ENCODE measurements at places on chromosomes 5 and 9.

DNA sequence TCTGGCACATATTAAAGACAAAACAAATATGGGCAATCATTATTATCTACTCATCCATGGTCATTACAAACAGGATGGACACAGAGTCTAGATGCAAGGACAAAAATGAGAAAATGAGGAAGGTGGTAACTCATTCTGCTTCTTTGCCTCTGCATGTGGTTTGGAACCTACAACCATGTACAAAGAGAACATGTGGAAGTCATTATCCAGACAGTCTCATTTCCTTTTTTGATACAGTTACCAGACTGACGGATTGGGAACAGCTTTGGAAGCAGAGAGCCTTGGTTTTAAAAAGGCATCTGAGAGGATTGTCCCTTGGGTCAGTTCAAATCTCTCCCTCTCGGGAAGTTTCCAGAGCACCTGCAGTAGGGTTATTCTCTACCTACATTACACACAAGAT is 433.4 kb upstream of the TNC start:
- no peak for DNase-seq

DNA sequence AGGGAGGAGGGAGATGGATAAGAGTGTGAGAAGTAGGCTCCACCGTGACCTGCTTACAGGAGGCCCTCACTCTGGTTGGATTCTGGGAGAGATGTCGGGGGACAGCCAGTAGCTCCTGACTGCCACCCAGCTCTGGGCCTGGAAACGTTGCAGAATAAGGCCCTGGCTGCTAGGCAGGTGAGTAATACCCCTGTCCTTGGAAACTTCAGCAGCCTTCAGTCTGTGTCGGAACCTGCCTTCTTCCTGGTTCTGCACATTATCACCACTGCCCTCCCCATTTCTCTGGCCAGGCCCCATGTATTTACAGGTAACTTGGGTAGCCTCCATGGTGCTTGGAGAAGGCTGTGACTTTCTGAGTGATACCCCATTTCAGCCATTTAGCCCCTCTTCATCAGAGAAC is 26.8 kb downstream of the FAXDC2 start:
- DNase-seq, result no peak

DNA sequence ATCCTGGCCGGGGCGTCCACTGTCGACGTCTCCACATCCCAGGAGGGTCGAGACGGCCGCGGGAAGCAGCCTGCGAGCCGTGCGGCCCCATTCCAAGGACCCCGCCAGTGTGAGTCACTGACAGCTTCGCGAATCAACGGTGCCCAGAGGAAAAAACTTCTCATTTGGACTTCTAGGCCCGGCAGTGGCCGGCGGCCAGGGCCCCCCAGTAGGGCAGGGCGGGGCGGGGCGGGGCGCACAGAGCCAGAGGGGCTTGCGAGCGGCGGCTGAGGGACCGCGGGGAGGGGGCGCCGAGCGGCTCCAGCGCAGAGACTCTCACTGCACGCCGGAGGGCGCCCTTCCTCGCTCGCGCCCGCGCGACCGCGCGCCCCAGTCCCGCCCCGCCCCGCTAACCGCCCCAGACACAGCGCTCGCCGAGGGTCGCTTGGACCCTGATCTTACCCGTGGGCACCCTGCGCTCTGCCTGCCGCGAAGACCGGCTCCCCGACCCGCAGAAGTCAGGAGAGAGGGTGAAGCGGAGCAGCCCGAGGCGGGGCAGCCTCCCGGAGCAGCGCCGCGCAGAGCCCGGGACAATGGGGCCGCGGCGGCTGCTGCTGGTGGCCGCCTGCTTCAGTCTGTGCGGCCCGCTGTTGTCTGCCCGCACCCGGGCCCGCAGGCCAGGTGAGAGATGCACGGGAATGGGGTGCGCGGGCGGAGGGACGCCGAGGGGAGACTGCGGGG is at the start of gene F2R:
F2R (plus strand) TSS at position 391 of the 720 bp plus-strand sequence; CDS start at position 573, 182 bp downstream.
- no peak for DNase-seq

DNA sequence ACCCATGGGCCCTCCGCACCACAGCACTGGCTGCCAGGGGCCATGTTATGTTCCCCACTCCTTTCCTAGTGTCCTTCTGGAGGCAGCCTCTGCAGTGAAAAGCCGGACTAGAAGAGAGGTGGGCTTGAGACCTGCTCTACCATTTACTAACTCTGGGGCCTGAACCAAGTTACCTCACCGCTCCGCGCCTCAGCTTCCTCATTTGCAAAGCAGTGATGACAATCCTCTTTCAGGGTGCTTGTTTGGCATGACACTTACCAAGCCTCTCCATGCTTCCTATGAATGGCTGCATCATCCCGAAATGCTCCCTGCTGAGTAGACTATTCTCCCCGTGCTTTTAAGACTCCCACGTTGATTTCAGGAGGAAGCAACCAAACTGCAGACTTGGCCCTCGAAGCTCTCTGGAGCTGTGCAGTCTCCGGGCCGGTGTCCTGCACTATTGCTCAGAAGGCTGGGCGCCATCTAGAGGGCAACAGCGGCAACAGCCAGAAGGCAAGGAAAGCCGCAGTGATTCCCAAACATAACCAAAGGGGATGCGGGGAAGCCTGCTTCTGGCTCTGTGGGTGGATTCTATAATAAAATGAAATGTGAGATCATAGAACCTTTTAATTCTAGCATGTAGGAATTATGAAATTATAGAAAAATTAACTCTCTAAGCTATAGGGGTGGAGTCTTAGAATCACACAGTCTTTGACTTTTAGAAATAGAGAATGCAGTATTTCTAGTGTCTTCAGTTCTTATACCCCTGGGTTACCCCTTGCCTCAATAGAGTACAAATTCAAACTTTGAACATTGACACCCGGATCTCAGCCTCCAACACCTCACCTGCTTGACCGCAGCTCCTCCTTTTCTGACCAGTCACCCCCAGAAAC is 599.8 kb upstream of the BRINP1 start:
- DNase-seq, result peak; percentile 48

GRCh38 chr5:61263561-61264272 is 68.3 kb upstream of the ZSWIM6 start:
- DNase-seq, result no peak

- no peak for DNase-seq
These were observed 35.8 kb downstream of the PJA2 start for GRCh38 chr5:109373932-109374331.

DNA sequence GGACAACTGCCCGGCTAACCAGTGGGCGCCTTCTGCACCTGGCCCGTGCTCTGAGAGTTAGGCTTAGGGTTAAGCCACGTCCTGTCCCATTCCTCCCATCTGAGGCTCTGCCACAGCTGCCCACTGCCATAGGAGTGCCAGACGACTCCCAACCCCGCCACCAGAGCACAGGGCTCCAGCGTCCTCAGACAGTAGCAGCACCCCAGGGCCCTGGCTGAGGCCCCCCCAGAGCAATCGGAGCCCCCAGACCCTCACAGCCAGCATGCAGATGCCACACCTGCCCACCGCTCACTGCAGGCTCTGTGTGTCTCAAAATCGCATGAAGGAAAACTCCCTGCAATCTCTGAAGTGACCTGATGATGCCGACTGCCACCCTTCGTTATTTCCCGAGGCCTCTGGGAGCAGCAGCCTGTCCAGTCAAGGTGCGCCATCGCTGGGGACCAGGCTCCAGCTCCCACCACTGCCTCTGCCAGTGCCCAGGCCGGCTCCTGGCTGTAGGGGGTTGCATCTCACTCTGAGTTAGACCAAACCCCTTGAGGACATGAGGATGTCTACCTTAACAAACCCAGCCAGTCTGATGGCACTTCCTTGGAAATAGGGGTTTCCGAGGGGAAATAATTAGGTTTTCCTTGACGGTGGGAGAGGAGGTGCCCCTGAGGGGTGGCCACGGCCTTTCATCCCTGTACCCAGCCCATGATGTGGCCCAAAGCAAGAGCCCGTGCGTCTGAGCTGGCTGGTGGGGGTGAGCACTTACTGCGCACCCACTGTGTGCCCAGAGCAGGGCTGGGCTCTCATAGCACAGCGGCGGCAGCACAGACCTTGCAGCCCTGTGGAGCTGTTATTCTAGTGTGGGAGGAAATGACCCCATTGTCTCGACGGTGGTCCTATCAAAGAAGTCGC is 58.0 kb upstream of the RNF130 start:
- DNase-seq, result no peak

- DNase-seq, result no peak
These were observed 1060.6 kb upstream of the ACO1 start for GRCh38 chr9:31323726-31324444.

Data from amniotic epithelial cell (primary cell).